ENCODE measurements at places on chromosomes 6 and 20.

DNA sequence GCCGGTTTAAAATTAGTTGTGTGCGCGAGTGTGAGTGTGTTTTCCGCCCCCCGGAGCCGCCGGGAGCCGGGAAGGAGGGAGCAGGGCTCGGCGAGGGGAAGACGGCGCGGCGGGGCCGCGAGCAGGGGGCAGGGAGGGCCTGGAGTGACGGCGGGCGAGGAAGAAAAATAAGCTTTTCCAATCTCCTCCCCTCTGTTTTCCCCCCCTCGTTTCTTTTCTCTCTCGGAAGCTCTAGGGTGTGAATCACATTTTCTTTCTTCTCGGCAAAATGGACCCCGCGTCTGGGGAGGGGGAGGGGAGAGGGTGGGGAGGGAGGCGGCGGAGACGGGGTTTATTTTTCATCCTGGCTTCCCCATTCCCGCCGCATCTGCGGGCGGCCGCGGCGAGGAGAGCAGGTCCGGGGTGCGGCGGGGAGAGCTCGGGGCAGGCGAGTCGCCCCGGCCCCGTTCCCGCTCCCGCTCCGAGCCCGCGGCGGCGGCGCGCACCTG is 881 bp downstream of the BICRAL start:
- peak; percentile 54 for DNase-seq

DNA sequence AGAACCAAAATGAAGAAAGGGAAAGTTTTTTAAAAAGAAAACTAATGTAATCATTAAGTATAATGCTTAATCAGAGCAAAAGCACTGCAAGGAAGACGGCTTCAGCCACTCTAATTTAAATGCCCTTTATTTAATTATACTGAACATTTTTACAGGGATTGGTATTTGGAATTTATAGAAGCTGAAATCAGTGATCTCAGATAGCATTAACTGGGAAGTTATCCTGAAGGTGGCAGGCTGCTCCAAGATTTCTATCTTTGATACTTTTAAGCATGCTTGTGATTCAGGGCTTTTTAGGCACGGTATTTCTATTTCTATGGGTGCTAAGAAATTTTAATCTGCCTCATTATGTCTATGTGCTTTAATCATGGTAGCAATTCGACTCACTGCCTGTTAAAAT is 1.3 kb upstream of the NDUFAF4 start:
- no peak for DNase-seq

- DNase-seq = no peak
Measured at GRCh38 chr6:123716506-123716905, 79.8 kb upstream of the TRDN start.

DNA sequence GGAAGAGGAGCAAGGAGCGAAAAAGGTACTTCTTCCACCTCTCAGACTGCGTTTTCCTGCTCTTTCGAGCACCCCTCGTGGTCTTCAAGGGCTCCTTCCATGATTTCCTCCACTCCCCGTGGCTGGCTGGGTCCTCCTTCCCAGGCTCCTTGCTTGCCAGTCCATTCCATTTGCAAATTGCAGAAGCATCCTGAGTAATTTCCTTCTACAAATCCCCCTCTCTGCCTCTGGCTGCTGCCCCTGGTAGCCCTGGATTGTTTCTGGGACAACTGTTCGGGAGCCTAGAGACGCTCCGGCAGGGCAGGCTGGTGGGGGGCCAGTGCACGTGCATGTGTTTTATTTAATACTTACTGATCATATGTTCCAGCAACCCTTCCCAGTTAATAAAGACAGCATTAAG is 173.1 kb downstream of the ZMYND8 start:
- DNase-seq = no peak

DNA sequence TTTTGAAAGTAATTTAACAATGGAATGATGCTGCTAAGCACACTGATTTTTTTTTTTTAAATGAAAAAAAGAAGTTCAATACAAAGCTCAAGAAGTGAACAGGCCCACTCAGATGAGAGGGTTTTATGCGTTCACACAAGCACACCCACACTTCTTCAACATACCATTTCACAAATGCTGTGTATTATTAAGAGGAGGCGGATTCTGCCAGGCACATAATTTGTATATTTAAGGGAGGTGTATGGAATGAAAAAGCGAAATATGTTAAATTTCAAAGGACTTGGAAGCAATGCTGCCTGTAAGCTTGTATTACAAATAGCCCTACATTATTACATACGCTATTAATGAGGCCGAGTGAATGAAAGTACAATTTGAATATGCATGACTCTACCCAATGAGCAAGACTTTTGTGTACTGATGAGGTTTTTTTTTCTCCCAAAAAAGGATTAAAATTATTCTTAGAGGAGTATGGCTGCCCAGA is 123.9 kb downstream of the INSM1 start:
- DNase-seq = no peak

DNA sequence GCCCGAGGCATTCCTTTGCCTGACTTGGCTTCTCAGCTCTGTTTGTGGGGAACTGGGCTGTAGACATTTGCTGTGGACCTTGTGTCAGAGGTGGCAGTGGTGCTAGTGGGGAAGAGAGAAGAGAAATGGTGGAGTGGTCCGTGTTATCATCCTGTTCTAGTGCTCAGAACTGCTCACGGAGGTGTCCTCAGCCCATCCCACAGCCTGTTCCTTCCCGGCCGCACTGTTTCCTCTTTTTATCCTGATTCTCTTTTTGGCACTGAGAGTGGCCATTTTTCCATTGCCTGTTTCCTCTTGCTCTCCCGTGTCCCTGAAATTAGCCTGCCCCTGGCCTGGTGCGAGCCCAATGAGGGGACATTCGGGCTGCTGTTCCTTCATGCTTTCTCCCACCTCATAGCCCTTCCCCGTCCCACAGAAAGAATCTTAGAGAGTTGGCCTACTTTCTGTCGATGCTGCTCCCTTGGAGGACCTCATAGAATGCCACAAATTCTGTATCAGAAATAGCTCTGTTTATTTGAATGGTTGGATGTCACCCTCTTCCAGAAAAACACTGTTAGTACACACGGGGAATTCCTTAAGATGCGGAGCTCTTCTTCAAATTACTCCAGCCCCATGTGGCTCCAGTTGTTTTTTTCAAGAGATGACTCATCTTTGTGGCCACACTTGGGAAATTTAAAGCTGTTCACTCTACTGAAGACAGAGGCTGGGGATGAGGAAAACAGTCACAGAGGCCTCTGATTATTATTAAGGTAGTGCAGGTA is 26.1 kb downstream of the FARS2 start:
- peak; percentile 42 for DNase-seq

GRCh38 chr20:4070323-4071177 is 55.2 kb upstream of the RNF24 start:
- DNase-seq = no peak

DNA sequence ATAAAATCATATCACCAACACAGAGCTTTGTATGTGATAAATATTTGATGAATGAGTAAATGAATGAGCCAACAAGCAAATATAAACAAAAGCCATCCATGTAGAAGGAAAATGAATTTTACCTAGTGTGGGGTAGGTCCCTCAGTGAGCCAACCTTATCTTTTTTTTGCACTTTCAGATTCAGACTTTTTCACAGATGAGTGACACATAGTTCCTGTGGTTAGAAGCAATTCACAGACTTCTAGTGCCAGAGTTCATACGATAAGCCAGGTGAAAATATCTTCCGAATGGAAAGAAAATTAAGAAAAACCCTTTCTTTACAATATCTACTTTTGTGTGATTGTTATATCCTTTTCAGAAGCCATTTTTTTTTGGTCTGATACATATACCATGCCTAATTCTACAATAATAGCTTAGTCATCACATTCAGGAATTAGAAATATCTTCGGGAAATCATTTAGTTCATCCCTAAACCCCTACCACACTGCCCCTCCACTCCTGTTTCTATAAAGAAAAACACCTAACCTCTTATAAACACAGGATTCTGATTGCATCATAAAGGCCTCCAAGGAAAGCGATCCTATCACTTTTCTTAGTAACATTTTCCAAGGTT is 82.7 kb upstream of the CNR1 start:
- no peak for DNase-seq

DNA sequence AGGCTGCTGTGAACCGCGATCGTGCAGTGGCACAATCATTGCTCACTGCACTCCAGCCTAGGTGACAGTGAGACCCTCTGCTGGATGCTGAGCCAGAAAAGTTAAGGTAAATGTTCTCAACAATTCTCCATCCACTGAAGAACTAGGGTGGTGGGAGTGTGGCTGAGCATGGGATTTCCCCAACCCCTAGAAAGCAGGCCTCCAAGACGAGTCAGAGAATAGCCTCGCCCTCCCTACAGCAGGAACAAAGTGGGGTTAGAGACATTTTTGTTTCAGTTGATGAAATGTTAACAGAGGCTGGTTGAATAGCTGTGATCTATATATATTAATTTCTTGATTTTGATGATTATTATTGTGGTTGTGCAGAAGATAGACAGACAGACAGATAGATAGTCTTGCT is 6.1 kb upstream of the ALDH8A1 start:
- no peak for DNase-seq

GRCh38 chr6:83152913-83153312 is 40.2 kb downstream of the PGM3 start:
- DNase-seq = no peak

Measured in GM04503 (cell line).